Activated CD4-positive, alpha-beta T cell treated with anti-CD3 and anti-CD28 coated beads for 36 hours (primary cell): ENCODE measurements at places on chromosomes 3 and 15. TPM values are rescaled to one million over a fixed set of nuclear protein-coding genes. Genes with fewer than 3 reads are reported as not detected.

Gene GOLGA8N
- total RNA-seq = 2.4 TPM

Gene IL16
- 117 TPM for total RNA-seq

Gene TMEM212
- total RNA-seq = not detected

Gene KLHL6
- 64.7 TPM for total RNA-seq

Gene TMEM41A
- total RNA-seq = 19.6 TPM

Gene TEX55
- total RNA-seq = not detected

Gene PPP2R3A
- total RNA-seq = 0.18 TPM

Gene IGSF10
- not detected for total RNA-seq

Gene WDR82
- total RNA-seq = 95.2 TPM

Gene UROC1
- total RNA-seq = not detected

Gene ST3GAL6
- total RNA-seq = not detected

Gene KIF23
- total RNA-seq = 48.0 TPM

Gene CLDN18
- not detected for total RNA-seq

Gene LARP6
- not detected for total RNA-seq

Gene HHLA2
- total RNA-seq = 0.70 TPM

Gene P2RY12
- total RNA-seq = not detected

Gene SPATA12
- not detected for total RNA-seq

Gene MUSTN1
- 2.8 TPM for total RNA-seq

Gene CHST2
- 5.1 TPM for total RNA-seq

Gene DHFR2
- total RNA-seq = 7.4 TPM

Gene B3GALNT1
- 0.60 TPM for total RNA-seq

Gene SI
- total RNA-seq = not detected

Gene ATP8B4
- 5.1 TPM for total RNA-seq

Gene CLCN2
- 4.7 TPM for total RNA-seq

Gene EPHA3
- total RNA-seq = 0.09 TPM

Gene SLC15A2
- total RNA-seq = 0.59 TPM

Gene NPAP1
- not detected for total RNA-seq

Gene LRRC31
- not detected for total RNA-seq

Gene ANKDD1A
- 1.0 TPM for total RNA-seq

Gene IP6K2
- total RNA-seq = 39.4 TPM

Gene CFAP20DC
- total RNA-seq = 2.7 TPM

Gene HCLS1
- 235 TPM for total RNA-seq

Gene PLA1A
- total RNA-seq = not detected

Gene POPDC2
- total RNA-seq = 1.7 TPM

Gene PEX5L
- total RNA-seq = not detected

Gene SNX4
- total RNA-seq = 36.3 TPM

Gene ZNF639
- total RNA-seq = 31.0 TPM
